ENCODE measurements at places on chromosomes 5 and 9.

DNA sequence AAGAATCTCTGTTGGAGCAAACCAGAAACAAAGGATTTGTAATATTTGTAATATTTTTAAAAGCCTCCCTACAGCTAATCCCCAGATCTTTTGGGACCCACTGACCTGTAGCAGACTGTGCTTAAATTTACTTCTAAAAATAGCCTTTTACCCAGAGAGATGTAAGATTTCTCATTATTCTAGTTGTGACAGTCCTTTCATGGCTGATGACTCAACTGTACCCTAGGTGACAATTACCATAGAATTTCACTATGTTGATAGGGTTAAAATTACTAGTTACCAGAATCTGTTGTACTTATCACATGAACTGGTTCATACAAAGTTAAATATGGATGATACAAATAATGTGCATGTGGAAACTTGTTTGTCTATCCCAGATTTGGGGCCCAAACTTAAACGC is 543.9 kb upstream of the SEMA6A start:
- no peak for DNase-seq

DNA sequence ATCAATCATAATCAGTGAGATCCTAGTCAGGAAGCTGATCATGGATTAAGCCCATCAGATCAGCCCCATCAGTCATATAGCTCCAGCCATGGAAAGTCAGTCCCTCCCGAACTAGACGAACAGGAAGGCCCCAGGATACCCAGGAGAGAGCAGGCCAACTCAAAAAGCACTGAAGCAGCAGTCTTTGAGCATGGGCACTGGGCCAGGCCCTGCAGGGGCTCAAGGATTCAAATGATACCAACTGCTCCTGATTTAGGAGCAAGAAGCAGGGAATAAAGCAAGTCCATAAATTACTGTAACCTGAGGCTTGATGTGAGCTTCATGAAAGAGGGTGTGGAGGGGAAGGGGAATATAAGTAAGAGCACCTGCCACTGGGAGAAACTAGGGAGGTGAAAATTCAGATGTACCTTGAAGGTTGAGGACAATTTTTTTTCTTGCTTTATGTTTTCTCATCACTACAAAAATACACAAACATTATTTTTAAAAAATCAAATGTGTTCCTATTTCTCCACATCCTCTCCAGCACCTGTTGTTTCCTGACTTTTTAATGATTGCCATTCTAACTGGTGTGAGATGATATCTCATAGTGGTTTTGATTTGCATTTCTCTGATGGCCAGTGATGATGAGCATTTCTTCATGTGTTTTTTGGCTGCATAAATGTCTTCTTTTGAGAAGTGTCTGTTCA is 115.2 kb downstream of the SIL1 start:
- peak; percentile 45 for DNase-seq

DNA sequence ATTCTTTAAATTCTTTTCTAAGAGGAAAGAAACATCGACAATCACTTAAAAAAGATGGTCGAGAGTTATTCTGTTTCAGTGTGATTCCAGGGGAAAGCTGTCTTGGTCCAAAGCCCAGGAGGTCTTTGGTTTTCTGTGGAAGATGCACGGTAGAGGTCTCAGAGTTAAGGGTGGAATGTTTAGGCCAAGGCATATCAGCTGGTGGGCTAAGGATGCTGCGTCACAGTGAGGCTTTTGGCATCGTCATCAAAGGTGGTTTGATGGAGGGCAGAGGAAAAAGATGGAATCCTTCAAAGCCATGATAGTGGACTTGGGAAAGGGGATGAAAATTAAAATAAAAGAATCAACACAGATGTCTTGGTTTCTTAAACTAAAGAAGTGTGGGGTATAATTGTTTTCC is 137.3 kb upstream of the ANKH start:
- DNase-seq, result no peak

DNA sequence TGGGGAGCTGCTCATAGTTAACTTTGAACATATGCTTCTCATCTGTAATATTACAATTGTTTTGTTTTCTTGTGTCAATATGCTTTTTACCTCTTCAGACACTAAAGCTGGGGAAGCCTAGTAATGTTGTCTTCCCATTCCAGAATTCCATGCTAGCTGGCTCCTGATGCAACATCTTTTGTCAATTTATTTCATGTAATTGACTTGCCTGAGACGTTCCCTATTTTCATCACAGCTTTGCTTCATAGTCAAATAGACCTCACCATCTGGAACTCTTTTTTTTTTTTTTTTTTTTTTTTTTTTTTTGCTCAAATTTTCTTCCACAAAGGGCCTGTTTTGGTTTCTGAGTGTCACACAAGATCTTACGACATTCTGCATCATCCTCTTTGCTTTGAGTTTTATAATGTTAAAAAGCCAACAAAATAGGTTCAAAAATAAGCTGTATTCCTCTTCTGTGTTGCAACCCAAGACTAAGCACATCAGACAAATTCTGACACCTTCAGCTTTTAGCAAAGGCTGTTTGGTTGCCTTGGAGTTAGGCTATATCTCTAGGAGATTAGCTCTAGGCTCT is 235.2 kb downstream of the NR3C1 start:
- no peak for DNase-seq

DNA sequence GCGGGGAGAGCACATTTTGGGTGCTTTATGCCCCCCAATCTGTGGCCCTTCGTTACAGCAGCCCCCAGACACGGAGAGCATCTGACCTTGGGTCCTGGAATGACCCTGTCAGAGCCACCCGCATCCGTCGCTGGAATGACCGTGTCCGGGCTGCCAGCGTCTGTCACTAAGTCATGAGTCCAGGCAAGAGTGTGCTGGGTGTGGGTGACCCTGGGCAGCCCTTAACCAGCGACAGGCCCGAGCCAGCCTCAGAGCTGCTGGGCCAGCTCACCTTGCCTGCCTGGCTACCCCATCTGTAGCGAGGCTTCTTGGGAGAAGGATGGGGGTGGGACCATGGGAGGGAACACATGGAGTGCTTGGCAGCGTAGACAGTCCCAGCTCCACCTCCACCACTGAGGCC is 46.8 kb upstream of the NOTCH1 start:
- no peak for DNase-seq

GRCh38 chr9:121972501-121972981 is 120.6 kb downstream of the TTLL11 start:
- no peak for DNase-seq

DNA sequence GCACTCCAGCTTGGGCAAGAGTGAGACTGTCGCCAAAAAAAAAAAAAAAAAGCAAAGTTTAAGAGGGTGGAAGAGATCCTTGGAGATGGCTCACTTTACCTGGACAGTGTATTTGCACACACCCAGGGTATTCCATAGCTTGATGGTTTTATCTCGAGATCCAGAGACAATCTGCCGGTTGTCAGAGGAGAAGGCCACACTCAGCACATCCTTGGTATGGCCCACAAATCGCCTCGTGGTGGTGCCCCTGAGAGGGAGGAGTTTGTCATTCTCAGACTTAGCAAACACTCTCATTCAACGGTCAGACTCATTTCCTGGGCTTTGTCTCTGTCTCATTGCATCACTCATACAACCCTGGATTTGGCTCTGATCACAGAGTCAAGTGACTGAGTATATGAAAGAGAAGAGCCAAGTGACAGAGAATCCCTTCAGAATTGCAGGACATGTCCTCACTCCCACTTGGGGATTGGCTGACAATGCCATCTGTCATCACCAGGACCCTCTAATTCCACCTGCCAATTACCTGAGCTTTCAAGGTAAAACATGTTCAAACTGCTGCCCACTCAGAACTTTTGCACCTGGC is 2.2 kb downstream of the RACK1 start:
- no peak for DNase-seq

All from NCI-H2081 (cell line).